ENCODE measurements at places on chromosomes 5 and 9. TPM values are rescaled to one million over a fixed set of nuclear protein-coding genes. Genes with fewer than 3 reads are reported as not detected.

GRCh38 chr5:51399643-51400006 is 16.4 kb downstream of the ISL1 start:
- H3K27ac ChIP-seq: no peak overlapping the region
- no peak overlapping the region for H3K4me3 ChIP-seq
- DNase-seq: no peak

CRB2 gene
- not detected for total RNA-seq

SLC1A3 gene
- 1.5 TPM for total RNA-seq

TERT gene
- 2.5 TPM for total RNA-seq

GRCh38 chr5:6704361-6704851 is 8.8 kb upstream of the TENT4A start:
- peaks cover 17% of the 10 kb centered on the region for H3K4me1 ChIP-seq
- DNase-seq: no peak
- H3K27me3 ChIP-seq: peaks cover 17% of the 10 kb centered on the region
- H3K27ac ChIP-seq: no peak overlapping the region
- H3K36me3 ChIP-seq: no peaks in the 10 kb centered on the region
- no peak overlapping the region for H3K4me3 ChIP-seq

HK3 gene
- total RNA-seq: 0.46 TPM

DNA sequence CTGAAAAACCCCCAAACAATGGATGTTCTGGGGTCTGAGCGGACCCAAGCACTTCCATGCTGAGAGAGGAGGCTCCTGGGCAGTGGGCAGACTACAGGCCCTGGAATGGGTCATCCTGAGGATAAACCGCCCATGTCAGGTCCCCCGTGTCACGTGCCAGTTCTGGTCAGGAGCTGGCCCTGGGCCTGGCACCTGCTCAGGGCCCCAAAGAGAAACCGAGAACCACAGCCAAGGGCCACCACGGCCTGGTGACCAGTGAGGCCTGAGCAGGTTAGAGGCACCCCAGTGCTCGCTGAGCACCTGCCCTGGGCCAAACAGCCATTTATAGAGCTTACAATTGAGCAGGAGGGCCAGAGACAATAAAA is 15.8 kb downstream of the LMAN2 start:
- DNase-seq: no peak
- peaks cover 5% of the 10 kb centered on the region for H3K36me3 ChIP-seq
- H3K27me3 ChIP-seq: no peaks in the 10 kb centered on the region
- peaks cover 28% of the 10 kb centered on the region for H3K4me1 ChIP-seq

- H3K27me3 ChIP-seq: peaks cover 22% of the 10 kb centered on the region
- no peak for DNase-seq
- no peaks in the 10 kb centered on the region for H3K4me1 ChIP-seq
- H3K27ac ChIP-seq: no peak overlapping the region
Observed at GRCh38 chr9:124599121-124599795, 92.1 kb upstream of the NR5A1 start.

ANKRD18A gene
- 8.4 TPM for total RNA-seq

- H3K4me3 ChIP-seq: no peak overlapping the region
- DNase-seq: no peak
- H3K4me1 ChIP-seq: no peaks in the 10 kb centered on the region
- no peaks in the 10 kb centered on the region for H3K36me3 ChIP-seq
Observed at GRCh38 chr5:112203229-112203628, 215.8 kb downstream of the EPB41L4A start.

Data from activated T-cell treated with anti-CD3 and anti-CD28 coated beads, Interleukin-2, amount 50 U/mL, for 72 hours (primary cell).